ENCODE measurements at places on chromosomes 3 and 15.

DNA sequence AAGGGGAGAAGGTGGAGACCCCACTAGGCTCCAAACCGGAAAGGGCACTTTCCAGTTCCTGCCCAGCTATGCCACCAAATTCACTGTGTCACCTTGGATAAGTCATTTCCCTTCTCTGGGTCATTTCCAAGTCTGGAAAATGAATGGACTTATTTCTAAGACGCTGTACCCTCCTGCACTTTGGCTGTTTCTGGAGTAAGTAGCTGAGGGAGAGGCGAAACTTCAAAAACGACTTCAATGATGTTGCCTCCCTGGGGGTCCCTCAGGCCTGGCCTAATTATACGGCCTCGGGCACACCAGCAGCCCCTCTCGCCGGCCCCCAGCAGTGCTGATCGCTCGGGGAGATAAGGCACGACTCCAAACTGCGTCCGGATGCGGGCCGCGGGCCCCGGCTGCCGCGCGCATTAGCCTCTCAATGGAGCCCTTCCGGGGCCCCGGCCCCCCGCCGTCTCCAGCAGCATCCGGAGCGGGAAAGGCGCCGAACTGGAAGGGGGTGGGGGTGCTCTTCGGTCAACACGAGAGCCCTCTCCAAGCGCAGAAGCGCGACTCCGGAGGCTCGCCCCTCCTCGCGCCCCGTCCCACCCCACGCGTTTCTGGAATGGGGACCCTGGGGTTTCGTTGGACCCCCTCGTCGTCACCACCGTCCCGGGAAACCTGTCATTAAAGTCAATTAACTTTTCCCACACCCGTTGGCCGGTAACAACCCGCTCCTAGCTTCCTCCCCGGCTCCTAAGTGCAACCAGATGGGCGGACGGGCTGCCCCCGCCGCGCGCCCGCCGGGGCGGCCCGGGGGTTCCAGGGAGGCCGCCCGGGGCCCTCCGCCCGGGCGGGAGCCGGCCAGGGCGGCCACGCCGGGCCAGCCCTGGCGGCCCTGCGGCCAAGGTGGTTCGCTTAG, 4.8 kb downstream of the HES1 start:
- DNase-seq = peak; percentile 41

DNA sequence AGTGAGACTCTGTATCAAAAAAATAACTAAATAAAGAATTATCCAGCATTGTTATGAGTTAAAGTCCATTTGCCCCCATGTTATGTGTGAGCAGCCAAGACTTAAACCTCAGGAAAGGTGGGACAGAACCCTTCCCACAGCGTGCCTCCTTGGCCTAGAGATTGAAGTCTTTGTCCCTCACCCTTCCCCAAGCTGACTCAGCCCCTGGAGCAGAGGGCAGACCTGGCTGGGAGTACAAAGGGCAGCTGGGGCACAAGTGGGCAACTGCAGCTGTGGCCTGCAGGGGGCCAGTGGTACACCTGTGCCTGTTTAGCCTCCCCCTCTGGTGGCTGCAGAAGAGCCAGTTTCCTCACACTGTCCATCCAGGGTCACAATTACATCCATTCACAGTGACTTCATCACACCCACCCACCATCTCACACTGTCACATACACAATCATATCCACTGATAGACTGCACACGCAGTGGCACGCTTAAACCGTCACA, 940 bp upstream of the ACY1 start:
- DNase-seq = peak; percentile 59

- no peak for DNase-seq
Measured at GRCh38 chr3:171260899-171261298, 199.3 kb downstream of the TNIK start.

- no peak for DNase-seq
Measured at GRCh38 chr3:15325228-15325627, 7.2 kb downstream of the SH3BP5 start.

DNA sequence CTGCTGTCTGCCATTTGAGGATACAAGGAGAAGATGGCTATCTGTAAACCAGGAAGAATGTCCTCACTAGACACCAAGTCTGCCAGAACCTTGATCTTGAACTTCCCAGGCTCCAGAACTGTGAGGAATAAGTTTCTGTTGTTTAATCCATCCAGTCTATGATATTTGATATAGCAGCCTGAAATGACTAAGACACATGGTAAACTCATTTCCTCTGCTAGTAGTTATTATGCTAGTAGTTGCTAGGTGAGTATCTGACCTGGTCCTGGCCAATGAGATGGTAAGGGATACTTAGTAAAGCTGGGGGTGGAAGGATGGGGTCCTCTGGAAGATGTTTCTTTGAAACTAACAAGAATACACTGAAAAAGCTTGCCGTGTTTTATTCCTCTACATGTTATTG, 280.7 kb upstream of the ARHGEF26 start:
- DNase-seq = no peak

GRCh38 chr15:57806003-57806402, 99.5 kb downstream of the POLR2M start:
- no peak for DNase-seq

DNA sequence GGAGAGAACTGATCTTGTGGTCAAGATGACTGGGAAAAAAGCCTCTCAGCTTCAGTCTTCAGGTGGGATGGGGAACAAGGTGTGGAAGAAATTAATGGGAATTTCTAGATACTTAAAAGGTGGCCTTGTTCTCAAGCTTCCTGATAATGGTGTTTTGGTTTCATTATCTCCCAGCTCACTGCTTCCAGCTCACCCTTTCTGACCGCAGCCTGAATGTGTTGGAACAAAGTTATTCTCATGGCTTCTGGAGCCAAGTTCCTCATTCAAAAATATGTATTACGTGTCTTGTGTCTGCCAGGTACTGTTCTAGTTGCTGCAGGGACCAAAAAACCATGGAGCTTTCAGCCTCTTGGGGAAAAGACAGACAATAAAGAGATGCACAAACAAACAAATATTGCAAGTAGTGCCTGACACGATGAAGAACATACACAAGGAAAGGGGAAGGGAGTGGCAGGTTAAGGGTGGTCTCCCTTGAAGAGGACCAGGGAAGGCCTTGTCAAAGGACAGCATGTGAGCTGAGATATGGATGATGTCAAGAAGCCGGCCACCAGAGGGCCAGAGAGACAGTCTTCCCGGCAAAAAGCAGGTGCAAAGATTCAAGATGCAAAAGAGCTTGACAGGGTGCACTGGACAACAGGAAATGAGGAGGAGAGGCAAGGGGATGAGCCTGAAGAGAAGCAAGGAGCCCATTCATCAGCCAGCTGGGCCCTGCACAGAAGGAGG, 35.5 kb downstream of the ARRDC4 start:
- DNase-seq = no peak
